ENCODE measurements at places on chromosomes 12 and 14.
A peak's percentile ranks its signal among the peaks of the same experiment; 100 is the strongest.

DNA sequence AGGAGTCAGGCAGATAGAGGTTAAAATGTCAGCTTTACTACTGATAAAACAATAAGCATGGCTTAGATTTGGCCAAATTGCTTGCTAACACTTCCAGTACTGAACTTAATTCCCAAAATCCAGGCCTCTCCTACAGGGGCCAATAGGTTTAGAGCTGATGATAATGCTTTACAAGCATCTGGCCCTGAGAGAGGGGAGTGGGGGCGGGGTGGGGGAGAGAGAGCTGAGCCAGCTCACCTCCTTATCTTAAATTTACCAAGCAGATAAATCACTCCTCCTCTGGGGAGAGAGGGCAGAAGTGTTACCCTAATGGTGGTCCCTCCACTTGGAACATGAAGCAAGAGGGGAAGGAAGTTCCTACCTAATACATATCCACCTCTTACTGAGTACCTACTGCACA, 182.2 kb upstream of the CRY1 start:
- peak; percentile 74 for DNase-seq

DNA sequence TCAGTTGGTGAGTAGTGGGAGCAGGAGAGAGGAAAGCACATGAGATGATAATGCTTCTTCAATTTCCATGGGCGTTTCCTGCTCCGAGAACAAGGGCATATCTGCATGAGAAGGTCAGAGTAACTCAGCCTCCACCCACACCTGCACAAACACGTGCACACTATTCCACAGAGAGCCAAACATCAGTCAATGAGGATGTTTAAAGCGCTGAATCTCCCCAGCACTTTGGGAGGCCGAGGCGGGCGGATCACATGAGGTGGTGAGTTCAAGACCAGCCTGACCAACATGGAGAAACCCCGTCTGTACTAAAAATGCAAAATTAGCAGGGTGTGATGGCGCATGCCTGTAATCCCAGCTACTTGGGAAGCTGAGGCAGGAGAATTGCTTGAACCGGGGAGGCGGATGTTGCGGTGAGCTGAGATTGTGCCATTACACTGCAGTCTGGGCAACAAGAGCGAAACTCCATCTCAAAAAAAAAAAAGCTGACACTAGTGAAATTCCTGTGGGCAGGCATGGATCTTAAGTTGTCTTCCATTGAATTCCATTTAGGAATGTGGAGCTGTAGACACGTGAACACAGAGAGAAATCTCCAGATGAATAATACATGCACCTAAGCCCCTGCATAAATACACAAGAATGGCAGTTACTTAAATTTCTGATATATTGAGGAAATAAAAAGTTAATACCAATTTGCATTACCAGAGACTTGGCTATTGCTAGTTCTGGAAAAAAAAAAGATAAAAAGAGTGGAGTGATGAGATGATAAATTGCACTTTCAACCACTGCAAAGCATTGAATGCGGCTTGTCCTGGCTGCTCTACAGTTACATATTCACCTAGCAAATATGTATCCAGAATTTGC, 1097.4 kb upstream of the TMEM132C start:
- no peak for DNase-seq

DNA sequence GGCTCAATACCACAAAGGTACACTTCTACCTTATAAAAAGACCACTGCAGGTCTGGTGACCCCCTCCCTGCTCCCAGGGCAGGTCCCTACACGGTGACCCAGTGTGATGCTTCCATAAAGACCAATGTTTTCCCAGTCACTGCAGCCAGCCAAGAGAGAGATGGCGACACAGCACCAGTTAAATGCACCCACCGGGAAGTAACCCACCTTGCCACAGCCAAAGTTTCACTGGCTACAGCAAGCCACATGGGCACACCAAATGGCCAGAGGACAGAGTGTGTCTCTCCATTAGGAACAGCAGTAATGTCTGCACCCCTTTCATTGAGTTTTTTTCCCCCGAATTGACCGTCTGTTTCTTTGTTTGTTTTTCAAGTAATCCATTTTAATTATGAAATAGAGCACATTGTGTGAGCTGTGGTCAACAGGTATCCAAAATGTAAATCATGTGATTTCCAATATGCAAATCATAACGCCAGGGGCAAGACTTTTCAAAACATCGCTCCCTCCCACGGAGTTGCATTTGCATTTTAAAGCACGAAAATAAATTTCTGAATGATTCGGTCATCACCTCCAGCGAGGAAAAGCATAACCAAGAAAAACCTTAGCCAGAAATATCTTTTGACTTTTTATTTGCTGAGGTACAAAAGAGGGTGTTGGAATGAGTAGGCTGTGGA, 48.9 kb upstream of the EML1 start:
- peak; percentile 72 for DNase-seq

DNA sequence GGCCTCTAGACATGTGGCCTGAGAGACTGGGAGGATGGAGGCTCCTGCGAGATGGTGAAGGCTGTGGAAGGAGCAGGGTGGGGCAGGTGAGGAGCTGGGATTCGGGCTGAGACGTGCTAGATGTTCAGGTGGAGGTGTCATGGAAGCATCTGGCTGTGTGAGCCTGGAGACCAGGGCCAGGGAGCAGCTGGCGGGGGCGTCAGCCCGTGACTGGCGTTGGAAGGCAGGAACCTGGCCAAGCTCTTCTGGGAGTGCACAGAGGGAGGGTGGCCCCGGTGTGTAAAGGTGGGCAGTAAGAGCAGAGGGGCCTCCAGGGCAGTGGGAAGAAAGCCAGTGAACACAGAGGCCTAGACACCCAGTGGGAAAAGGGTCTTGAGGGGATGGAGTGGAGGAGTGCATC, 55.1 kb upstream of the RD3L start:
- DNase-seq = no peak

DNA sequence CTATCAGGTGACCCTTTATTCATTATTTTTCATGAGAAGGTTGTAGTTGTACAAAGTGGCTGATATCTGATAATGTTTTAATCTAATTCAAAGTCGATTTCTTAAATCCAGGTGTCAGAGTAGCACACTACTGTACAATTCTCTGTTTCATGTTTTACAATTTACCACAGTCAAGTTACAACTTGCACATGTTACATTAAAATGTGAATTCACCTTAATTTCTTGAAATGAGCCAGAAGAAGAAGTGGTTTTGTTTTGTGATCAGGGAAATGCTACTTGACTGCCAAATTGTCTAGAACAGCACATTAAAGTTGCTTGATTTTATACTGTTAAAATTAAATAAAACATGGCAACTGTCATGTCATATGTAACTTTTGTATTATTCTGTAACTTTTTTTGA, 23.2 kb downstream of the LRRK2 start:
- DNase-seq = no peak

DNA sequence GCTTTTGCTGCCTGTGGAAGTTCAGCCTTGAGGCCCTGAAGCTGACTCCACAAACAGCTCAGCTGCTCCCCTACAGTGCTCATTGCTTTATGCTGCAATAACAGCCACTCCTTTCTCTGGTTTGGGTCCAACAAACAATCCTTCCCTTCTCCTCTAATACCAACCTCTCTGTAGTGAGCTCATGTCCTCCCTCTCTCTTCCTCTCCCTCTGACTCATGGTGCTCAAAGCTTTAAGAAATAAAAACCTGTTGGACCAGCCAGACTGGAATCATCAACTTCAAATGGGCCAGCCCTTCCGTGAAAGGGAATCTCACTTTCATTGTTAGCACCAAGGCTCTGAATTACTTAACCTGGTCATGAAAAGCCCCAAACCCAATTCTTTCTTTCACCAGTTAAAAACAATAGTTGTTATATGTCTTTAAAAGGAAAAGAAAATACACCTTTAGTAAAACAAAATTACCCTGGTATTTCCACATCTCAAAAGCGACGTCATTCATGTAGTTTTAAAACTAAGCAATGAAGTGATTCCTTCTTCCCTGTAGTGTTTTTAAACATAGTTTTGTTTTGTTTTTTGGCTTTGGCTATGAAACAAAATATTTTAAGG, 126.4 kb downstream of the DUSP6 start:
- DNase-seq = peak; percentile 94
